Effector memory CD4-positive, alpha-beta T cell (primary cell): ENCODE measurements at places on chromosomes 1 and 21.

DNA sequence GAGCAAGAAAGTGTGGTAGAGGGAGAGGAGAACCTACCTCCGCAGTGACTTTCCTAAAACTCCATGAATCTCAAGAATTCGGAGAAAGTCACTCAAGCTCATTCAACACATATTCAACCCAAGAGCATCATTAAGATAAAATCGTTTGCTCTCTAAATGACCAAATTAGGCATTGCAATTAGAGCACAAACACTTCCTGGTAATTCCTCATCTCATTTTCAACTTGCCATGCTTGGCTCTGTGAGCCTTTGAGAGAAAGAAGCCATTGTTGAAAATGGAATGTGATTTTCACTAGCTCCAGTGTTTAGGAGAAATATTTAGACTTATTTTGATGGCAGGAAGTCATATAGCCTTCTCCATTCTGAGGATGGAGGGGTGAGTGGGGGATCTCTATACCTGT, 52.5 kb downstream of the KAZN start:
- no peak for DNase-seq

DNA sequence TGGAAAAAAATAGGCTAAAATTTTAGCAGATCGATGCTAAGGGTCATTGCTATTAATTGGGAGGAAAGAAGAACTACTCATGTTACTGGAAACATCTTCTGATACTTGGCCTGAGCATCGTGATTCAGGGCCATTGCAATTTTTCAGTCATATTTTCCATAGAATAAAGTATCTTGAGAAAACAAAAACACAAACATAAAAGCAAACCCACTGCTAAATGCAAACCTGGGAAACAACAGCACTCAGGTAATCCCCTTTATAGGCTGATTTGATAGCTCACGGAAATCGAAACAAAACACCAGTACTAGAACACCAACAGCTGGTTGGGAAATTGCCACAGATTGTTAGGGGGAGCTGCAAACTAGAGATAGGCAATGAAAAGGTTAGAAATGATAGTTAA, 172.9 kb upstream of the ESRRG start:
- no peak for DNase-seq

- DNase-seq: no peak
Observed at GRCh38 chr1:82499022-82499421, 698.3 kb downstream of the ADGRL2 start.

- no peak for DNase-seq
Observed at GRCh38 chr1:99820546-99820945, 29.6 kb upstream of the AGL start.

DNA sequence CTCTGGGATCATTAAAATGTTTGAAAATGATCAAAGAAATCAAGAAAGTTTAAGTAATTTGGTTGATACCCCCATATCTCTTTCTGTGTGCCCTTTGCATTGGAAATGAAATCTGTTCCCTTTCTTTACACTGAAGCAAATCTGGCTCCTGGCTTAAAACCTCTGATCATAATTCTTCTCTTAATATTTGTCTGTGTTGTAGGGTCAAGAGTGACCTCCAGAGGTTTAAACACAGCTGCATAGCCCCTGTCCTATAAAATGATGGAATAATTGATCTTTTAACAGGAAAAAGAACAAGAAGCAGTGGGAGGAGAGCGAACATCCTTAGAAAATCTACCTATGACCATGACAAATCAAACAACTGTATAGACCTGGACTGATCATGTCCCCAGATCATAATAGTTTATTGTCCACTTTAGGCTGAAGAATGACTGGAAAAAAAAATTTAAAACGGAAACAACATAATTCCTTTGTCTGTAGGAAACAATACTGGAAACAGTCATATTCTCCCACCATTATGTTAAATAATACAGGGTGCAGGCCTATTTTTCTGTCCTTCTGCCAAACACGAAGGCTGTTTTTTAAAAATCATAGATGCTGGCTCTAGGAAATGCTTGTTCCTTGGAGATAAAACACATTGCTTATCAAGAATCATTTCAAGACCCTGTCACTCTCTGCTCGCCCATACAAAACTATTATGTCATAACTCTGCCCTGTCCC, 184.3 kb downstream of the NEGR1 start:
- no peak for DNase-seq

DNA sequence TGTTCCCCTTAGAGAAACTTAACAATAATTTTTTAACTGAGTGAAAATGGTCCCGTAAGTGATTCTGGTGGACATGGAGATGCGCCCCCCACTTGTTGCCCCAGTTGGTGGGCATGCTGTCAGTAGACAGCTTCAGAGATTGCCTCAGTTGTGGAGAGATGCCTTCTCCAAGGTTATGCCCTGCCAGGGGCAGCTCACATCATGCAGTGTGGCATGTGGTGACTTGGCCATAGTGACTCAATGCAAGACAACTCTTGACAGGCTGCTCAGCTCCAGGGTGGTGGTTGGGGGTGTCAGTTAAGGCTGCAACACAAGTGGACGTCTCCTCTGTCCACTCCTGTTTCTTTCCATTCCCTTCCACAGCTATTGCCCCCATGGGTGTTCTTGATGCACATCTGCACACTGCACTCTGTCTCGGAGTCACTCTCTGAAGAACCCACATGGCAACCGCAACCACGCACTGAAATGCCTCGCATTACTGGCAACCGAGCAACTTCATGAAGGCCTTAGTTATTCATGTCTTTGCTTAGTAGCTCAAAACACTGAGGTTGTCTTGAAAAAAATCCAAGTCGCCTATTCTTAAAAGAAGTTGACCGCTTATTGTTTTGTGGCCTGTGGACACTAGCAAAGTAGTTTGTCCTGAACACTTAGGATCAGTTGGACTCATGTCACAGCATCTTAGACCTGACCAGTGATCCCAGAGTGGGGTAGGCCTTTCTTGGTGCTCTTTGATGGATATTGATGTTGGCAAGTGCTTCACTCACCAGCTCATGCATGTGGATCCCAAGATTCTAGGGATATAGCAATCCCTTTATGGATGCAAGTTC, 54.8 kb upstream of the USP1 start:
- no peak for DNase-seq

DNA sequence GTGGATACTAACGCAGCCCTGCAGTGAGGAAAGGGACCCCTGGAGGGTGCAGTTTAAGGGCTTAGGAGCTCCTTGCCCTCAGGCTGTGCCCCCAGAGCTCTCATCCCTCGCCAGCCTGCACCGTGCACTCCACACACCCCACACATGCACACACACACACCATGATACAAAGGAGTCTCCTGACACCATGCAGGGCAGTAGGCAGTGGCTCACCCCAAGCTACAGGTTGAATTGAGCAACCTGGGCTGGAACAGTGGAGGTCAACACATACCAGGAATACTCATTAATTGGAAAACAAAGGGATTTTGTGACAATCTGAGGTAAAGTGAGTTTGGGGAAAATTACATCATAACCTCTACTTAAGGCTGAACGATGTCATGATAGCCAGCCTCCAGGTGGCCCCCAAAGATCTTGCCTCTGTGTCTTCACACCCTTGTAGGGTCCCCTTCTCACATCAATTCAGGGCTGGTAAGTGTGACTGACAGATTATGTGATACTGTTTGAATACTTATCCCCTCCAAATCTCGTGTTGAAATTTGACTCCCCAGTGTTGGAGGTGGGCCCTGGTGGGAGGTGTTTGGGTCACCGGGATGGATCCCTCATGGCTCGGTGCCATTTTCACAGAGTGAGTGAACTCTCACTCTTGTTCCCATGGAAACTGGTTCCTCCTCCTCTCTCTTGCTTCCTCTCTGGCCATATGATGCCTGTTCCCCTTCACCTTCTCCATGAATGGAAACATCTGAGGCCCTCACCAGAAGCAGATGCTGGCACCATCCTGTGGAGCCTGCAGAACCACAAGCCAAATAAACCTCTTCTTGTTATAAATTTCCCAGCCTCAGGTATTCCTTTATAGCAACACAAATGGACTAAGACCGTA, 111.0 kb upstream of the RAB4A start:
- no peak for DNase-seq

DNA sequence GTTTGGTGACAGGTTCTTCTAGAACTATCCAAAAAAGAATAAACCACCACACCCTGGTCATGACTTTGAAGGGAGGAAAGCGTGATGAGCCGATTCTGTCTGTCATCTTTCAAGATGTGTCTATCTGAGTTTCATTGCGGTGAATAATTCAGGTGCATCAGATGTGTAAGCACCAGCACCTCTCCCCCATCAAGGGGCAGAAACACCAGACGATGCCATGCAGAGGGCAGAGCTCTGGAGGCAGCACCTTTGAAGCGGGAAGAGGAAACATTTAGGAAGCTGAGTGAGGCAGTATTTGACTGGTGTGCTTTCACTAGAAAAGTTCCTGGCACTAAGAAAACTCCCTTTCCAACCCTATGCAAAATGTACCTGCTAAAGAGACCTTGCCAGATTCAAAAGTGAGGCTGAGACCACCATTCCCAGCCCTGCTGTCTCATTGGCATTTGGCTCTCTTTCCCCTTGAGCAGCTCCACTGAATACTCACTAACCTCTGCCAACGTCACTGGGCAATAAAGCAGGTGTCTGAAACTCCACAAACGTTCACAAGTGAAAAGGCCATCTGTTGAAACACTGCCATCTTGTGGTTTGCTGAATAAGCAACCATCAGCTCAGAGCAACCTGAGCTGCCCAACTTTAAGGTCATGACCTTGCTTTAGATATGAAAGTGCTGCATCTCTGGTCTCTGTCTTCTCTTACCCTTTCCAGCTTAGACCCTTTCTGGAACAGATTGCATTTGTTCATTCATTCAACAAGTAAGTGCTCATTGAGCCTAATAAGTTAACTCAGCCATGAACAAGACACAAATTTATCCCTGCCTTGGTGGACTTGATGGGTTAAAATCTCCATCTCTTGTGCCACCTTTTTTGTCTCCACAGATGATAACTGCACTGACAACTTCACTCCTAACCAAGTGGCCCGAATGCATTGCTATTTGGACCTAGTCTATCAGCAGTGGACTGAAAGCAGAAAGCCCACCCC, 228.6 kb downstream of the PAPPA2 start:
- no peak for DNase-seq

- DNase-seq: no peak
Observed at GRCh38 chr1:49351768-49352167, 575.1 kb upstream of the BEND5 start.

DNA sequence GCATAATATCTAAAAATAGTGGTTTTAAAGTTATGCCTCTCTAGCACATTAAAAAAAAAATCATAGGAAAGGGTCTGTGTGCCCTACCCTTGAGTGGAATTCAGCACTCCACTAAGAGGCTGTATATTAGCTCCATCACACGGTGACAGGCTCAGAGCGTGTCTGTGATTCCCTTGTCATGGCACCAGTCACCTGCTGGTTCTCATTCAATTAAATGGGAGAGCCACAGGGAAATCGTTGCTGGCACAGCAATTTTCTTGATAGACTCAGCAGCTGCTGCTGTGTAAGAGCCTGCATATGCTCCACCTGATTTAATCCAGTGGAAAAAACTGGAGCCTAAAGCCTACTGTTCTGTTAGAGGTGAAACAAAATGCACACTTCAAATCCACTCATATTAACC, 9.5 kb downstream of the ATP6V1G3 start:
- DNase-seq: no peak

DNA sequence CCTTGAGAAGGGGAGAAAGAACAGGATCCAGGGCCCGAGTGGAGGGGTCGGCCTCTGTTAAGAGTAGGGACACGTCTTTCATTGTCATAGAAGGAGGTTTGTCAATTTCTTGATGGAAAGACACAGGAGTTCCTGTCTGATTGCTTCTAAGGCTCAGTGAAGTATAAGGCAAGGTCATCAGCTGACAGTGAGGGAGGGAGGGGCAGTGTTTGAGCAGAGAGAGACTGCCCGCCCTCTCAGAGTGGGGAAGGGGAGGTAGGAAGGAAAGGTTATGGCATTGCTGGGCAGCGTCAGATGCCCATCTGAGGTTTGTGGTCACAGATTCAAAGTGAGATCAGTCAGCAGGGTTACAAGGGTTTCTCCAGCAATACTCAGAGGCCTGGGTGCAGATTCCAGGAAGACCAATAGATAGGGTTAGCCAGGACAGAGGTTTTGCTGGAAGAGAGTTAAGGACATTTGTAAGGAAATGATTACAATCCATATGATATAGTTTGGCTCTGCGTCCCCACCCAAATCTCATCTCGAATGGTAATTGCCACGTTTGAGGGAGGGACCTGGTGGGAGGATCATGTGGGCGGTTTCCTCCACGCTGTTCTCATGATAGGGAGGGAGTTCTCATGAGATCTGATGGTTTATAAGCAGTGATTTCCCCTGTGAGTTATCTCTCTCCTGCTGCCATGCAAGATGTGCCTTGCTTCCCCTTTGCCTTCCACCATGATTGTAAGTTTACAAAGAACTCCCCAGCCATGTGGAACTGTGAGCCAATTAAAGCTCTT, 127.2 kb upstream of the GJB5 start:
- no peak for DNase-seq

DNA sequence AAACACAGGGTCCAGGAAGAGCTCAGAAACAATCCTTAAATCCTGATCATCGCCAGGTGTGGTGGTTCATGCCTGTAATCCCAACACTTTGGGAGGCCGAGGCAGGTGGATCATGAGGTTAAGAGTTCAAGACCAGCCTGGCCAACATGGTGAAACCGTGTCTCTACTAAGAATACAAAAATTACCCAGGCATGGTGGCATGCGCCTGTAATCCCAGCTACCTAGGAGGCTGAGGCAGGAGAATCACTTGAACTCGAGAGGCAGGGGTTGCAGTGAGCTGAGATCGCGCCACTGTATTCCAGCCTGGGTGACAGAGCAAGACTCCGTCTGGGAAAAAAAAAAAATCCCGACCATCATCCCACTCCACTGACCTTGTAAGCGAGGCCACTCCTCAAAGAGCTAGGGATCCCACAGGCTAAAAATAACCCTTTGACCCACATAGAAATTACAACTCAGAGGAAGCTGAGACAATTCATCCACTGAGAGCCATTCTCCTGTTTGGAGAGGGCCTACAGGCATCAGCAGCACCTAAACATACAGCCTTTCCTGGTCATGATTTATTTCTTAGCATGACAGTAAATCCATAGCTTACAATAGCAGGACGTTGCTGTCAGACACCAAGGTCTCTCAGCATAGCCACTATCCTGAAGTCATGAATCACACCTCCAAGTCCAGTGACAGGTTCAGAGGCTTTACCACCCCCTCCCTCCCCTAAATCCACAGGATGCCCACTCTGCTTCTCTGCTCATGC, 66.7 kb downstream of the TGFBR3 start:
- no peak for DNase-seq

DNA sequence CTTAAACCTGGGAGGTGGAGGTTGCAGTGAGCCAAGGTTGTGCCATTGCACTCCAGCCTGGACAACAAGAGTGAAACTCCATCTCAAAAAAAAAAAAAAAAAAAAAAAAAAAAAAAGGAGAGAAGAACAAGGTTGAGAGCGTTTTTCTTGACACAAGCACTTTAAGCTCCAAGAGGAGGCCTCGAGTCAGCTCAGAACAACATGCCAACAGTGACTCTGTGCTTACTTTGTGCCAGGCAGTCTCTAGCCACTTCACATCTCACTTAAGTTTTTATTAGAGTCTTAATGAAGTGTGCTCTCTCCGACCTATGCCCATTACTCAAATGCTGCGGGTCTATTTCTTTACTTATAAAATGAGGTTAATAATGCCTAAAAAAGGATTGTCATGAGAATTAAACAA, 13.0 kb downstream of the ATP1A1 start:
- DNase-seq: no peak
